Omental fat pad (tissue), 4 donors: ENCODE measurements at places on chromosomes 2 and 18.

- DNase-seq = no peak
These were observed 5.2 kb upstream of the KCNK3 start for GRCh38 chr2:26687328-26687727.

- DNase-seq = no peak
These were observed 359.1 kb downstream of the MEIS1 start for GRCh38 chr2:66794070-66794469.

- no peak for DNase-seq
These were observed 33.1 kb downstream of the ODC1 start for GRCh38 chr2:10415048-10415447.

DNA sequence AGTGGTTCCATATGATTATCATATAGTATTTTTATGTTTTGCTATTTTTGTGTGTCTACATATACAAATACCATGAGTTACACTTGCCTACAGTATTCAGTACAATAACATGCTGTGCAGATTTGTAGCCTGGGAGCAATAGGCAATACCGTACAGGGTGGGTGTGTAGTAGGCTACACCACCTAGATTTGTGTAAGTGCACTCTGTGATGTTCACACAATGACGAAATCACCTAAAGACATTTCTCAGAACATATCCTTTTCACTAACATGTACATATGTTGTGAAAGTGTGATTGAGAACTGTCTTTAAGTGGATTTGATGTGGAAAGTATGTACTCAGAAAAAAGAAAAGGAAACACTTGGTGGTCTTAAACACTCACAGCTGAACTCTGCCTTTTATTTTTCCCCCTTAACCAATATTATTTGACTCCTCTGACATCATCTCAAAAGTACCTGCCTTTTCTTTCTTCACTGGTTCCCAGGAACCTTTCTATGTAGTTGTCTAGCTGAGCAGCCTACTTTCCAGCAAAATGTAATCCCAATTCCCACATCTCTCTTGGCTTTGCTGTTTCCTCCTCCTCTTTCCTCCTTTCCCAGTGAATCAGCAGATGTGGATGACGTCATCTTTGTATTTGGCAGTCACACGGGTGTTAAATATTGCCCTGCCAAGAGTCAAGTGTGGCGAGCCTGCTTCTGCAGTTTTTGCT lies 47.7 kb downstream of the OSBPL6 start:
- DNase-seq = no peak

GRCh38 chr2:16828828-16829160 lies 163.2 kb upstream of the CYRIA start:
- DNase-seq = no peak
